NCI-H1694 treated with DMSO at 0.1 percent for 48 hours (cell line): ENCODE measurements at places on chromosomes 11 and 22.

- DNase-seq: peak; percentile 34
Observed at GRCh38 chr11:76172583-76172982, 33.7 kb downstream of the WNT11 start.

- DNase-seq: no peak
Observed at GRCh38 chr11:75592715-75593114, 30.7 kb downstream of the SERPINH1 start.

DNA sequence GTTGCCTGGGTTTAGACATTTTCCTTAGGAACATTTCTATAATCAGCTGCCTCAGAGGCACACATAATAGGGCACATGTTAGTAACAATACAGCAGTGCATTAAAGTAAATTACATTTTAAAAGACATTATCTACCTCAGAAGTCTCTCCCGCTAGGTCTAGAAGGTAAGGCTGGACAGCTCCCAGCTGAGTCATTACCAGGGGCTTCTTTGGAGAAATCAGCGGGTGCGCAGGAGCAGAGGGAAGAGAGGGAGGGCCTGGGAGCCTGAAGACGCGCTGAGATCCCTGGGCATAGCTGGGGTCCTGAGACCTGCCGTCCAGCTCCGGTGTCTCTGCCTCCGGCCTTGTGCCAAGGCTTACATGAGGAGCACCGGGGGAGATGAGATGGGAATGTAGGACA lies 67.7 kb downstream of the TMPRSS5 start:
- no peak for DNase-seq

- no peak for DNase-seq
Observed at GRCh38 chr22:41905411-41906202, 9.3 kb downstream of the SHISA8 start.

DNA sequence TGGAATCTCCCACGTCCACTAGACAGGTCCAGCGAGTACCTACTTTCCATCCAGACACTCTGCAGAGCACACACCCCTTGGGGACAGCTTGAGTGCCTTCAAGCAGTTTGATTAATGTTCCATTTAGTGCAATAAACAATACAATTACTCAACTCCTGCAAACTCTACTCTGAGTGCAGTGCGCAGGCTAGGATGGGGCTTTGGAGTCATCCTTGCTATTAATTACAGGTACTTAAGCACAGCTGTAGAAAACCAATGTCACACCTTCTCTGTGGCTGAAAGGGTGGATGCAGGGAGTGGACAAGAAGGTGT lies 82.6 kb downstream of the MN1 start:
- no peak for DNase-seq

DNA sequence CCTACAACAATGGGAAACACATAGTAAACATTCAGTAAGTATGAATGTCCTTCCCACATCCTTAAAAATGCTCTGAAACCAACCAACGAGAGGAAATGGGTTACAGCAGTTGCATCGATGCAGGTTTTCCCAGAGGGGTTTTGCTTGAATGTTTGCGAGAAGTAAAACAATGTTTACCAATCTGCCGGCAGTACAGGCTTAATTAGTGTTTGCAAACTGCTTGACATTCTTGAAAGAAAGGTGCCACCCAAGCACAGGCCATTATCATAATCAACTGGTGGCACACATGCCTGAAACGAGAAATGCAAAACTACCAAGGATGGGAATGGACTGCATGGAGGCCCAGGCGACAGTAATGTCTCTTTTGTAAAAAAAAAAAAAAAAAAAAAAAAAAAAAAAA lies 27.1 kb upstream of the OPCML start:
- no peak for DNase-seq

DNA sequence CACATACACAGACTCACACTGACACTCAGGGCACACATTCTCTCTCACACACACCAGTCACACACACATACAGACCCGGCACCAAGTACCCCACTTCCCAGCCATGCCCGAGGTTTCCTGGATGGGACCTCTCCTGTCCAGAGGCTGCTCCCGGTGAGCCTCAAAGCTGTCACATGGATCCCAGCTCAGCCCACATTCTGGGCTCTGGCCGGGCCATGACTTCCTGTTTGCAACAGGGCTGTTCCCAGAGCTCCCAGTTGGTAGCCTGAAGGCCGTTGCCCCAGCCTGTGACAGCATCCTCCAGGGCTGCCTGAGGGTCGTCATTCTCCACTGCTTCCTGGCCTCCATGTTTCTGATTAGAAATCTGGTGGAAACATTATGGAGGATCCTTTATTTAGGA lies 14.6 kb upstream of the CYP2D6 start:
- DNase-seq: no peak

DNA sequence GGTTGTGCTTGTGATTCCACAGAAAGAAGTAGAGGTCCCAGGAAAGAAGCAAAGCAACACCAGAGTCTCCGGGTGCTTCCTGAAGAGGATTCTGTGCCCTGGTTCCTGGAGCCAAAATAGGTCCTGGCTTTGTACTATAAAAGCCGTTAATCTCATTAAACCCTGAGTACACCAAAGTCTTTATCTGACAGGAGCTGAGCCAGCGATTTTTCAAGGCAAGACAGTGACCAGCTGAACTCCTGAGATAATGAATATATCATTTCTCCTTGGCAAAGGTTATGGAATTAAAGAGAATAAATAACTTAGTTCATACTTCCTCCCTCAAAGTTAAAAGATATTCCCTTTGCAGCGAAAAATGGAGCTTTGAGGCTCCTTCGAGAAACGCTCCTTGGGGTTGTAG lies 5.2 kb downstream of the TMEM138 start:
- no peak for DNase-seq

DNA sequence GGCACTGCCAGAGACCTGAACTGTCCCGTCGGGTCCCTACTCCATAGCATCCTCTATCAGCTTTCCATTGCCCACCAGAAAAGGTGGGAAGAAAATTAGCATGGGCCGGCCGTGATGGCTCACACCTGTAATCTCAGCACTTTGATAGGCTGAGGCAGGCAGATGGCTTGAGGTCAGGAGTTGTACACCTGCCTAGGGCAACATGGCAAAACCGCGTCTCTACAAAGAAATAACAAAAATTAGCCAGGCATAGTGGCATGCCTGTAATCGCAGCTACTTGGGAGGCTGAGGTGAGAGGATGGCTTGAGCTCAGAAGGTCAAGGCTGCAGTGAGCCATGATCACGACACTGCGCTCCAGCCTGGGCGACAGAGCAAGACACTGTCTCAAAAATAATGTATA lies 3.5 kb downstream of the SLC25A18 start:
- DNase-seq: no peak

GRCh38 chr11:134576721-134577171 lies 164.7 kb upstream of the B3GAT1 start:
- DNase-seq: no peak

DNA sequence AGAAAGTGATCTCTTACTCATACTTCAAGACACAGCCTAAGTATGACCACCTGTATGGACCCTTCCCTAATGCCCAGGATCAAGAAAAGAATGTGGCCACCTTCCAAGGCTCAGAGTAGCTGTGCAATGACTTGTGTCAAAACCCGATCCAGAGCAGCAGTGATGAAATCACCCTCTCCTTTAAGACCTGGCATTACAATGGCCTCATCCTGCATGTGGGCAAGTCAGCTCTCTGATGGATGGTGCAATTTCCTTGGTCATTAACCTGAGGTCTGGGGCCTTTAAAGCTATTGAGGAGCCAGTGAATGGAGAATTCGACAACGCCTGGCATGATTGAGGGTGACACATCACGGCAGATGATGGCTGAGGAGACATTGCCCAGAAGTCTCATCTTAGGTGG lies 9.1 kb upstream of the TUBA8 start:
- no peak for DNase-seq

DNA sequence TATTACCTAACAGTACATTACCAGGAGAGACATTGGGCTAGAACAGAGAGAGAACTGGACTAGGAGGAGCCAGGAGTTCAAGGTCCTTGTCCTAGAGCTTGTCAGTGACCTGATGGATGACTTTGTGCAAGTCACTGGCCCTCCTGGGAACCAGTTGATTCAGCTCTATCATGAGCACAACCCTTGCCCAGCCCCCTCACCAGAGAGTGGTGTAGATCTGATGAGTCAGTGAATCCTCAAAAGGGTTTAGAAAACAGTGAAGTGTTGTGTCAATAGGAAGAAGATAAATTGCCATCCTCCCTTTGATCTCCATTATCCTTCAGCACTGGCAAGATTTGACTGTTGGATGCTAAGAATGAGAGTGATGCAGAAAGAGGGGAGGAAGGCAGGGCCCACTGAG lies 24.3 kb downstream of the NEU3 start:
- no peak for DNase-seq

DNA sequence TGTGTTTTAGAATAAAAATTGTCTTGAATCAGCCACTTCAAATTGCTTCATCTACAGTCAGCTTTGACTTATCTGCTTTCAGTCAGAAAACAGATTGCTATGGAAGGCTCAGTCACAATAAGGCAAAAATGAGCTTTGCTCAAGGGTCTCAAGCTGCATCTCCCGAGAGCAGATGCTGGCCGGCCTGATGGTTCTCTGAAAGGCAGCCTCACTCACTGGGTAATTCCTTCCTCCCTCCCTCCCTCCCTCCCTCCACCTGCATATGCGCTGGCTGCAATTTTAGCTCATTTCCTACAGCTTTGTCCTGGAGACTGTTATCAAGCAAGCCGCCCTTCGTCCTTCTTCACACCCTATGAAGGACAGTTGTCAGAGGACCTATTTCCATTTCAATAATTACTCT lies 1.6 kb upstream of the IZUMO1R start:
- no peak for DNase-seq

- DNase-seq: no peak
Observed at GRCh38 chr11:35787626-35788025, 125.1 kb downstream of the TRIM44 start.

DNA sequence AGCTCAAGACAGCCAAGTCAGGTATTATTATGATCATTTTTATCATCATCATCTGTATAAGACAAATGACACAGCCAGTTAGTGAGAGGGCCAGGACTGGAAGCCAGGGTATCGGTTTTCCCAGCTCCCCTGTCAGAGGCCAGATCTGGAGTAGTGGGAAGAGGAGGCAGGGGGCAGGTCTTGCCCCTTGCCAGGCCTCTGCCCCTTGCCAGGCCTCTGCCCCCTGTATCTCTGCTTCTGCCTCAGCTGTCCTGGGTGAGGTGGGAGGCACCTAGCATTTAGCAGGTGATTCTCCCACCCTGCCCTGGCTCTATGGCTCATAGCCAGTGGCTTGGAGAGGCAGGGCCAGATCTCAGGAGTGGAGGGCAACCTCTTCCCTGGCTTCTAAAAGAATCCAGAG lies 67.3 kb downstream of the PRDM11 start:
- no peak for DNase-seq

GRCh38 chr11:117824571-117825537 lies at the start of gene FXYD2:
Gene FXYD2, minus strand, starts transcription at chr11:117824744. Its CDS starts 66 bp downstream, at chr11:117824678.
- no peak for DNase-seq

GRCh38 chr22:41257696-41258095 lies 17.0 kb upstream of the CHADL start:
- no peak for DNase-seq

DNA sequence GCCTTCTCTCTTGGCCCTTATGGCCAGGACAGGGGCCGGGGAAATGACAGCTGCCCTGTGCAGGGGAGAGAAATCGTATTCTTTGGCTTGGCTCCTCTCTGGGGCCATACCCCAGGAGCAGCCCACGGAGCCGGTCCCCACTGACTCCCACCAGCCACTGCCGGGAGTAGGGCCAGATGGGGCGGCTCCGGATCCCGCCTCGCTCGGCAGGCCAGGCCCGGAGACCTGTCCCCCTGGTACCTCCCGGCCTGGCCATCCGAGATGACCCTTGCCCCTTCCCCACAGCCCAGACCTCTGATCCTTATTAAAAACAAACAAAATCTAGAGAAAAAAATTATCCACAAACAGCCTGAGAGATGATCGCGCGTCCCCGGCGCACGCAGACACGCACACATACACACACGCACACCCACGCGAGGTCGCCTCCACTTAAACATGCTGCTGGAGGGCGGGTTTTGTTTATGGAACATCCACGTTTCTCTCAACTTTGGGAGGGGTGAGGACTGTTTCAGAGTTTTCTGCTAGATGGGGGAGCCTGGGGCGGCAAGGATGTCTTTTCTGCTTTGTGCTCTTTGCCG lies 59.1 kb downstream of the IGLL1 start:
- DNase-seq: no peak

DNA sequence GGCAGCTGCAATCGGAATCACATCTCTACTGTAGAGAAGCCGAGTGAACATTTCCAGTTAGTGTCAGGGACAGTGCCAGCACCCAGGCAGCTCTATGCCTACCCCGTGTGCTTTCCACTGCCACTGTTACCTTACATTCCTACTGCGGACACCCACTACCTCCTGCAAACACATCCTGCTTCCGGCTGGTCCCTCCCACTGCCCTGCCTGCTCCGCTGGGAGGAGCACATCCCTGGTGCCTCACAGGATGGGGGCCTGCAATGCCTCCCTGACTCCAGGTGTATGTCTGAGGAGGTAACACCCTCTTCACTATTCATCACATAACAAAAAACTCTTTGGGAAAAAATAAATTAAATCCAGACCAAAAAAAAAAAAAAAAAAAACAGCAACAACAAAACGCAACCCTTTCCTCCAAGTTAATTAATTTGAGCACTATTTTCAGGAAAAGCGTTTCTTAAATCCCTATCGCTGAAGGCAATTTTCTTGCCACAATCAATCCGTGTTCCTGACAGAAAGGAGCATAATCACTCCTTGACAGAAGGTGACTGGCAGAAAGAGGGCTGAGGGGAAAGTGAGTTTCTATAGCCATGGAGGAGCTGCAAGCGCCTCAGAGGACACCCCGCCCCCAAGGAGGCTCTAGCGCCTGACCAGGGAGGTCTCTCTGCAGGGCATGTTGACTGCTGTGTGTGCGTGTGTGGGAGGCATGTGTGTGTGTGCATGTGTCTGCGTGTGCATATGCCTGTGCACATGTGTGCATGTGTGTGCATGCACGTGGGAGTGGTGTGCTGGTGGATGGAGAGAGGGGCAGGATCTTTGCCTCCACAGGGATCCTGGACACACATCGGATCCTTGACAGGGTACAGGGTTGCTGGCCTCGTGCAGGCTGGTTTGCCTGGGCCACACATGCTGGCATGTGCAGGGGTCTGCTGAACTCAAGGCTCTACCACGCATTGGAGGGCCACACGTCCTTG lies 134.8 kb upstream of the NTM start:
- DNase-seq: no peak

DNA sequence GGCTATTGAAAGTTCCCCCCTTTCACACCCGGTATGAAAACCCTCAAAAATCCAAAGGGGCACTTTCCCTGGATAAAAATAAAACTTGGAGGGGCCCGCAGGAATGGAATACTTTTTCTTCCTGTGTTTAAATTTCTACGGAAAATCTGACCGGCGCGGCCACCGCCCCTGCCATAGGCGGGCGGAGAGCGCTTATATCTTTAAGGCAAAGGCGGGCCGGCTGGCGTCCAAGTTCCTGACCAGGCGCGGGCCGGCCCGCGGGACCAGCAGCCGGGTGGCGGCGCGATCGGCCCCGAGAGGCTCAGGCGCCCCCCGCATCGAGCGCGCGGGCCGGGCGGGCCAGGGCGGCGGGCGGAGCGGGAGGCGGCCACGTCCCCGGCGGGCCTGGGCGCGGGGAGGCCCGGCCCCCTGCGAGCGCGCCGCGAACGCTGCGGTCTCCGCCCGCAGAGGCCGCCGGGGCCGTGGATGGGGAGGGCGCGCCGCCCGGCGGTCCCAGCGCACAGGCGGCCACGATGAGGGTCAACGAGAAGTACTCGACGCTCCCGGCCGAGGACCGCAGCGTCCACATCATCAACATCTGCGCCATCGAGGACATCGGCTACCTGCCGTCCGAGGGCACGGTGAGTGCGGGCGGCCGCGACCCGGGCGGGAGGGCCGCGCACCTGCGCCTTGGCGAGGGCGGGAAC lies at the start of gene ANO1:
TSS of gene ANO1 (plus strand) at position 223 of the 686 bp plus-strand sequence. CDS start at position 513, 290 bp downstream.
- no peak for DNase-seq
